Activated CD4-positive, alpha-beta memory T cell treated with anti-CD3 and anti-CD28 coated beads, Interleukin-2, amount 10 ng/mL, durations not matched to agents 7 days and 5 days (primary cell): ENCODE measurements at places on chromosomes 11 and 22. TPM values are rescaled to one million over a fixed set of nuclear protein-coding genes. Genes with fewer than 3 reads are reported as not detected.

DNA sequence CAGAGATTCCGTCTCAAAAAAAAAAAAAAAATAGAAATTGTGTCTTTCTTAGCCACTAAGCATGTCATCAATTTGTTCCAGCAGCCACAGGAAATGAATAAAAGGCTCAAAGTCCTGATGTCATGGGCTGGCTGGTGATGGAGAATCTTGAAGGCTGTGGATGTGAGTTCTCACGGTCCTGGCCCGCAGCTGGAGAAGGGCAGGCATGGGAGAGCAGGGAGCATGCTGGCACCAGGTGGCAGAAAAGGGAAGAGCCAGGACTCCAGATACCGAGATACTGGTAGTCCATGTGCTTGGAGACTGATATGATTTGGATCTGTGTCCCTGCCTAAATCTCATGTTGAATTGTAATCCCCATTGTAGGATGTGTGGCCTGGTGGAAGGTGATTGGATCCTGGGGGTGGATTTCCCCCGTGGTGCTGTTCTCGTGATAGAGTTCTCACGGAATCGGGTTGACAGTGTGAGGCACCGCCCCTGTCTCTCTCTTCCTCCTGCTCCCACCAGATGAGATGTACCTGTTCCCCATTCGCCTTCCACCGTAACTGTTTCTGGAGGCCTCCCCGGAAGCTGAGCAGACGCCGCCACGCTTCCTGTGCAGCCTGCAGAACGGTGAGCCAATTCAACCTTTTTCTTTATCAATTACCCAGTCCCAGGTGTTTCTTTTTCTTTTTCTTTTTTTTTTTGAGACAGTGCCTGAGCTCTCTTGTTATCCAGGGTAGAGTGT is 18.1 kb downstream of the MRGPRD start:
- peak; percentile 44 for DNase-seq
- peak overlapping the region; percentile 33 for H3K4me3 ChIP-seq
- no peaks in the 10 kb centered on the region for H3K27me3 ChIP-seq
- peaks cover 15% of the 10 kb centered on the region for H3K36me3 ChIP-seq
- peaks cover 31% of the 10 kb centered on the region for H3K4me1 ChIP-seq
- peak overlapping the region; percentile 81 for H3K27ac ChIP-seq

DNA sequence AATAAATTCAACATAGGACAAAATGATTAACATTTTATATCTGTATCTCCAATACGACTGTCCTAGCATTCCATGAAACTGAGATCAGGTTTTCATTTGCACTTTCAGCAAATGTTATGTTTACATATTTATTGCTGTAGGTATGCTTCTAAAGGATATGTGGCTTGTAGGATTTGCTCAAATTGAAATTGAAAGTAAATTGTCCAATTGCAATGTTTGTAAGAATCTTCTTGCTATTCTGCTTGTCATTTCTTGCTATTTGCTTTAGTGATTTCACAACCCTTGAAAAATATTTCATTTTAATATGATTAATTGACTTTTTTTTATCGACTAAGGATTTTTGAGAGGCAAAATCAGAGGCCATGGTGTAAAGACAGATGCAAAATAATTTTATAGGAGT is 904.2 kb upstream of the RAG2 start:
- no peaks in the 10 kb centered on the region for H3K36me3 ChIP-seq
- no peaks in the 10 kb centered on the region for H3K4me1 ChIP-seq
- no peak overlapping the region for H3K4me3 ChIP-seq
- no peak for DNase-seq
- H3K27me3 ChIP-seq: no peaks in the 10 kb centered on the region

DNA sequence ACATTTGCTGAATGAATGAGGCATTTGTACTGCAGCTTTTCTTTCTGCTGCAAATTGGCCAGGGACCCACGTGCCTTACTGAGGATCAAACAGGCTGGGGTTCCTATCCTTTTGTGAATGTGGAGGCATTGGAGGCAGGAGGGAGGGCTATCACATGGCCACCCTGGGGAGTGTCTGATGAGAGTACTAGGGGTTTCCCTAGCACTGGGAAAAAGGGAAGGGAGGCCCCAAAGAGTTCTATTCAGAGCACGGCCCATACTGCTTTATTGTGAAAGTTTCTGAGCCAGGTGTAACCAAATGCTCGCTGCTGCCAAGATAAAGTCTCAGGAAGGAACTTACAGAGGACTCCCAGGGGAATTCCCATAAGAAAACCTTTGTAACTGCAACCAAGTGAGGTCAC is 78.4 kb upstream of the ANO1 start:
- H3K36me3 ChIP-seq: no peaks in the 10 kb centered on the region
- DNase-seq: no peak
- H3K4me3 ChIP-seq: no peak overlapping the region
- no peak overlapping the region for H3K27ac ChIP-seq

DNA sequence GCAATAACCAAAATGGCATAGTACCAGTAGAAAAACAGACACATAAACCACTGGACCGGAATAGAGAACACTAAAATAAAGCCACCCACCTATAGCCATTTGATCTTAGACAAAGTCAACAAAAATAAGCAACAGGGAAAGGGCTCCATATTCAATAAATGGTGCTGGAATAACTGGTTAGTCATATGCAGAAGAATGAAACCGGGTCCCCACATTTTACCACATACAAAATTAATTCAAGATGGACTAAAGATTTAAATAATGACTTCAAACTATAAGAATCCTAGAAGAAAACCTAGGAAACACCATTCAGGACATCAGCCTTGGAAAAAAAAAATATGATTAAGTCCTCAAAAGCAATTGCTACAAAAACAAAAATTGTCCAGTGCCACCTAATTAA is 30.1 kb upstream of the NOX4 start:
- H3K4me3 ChIP-seq: no peak overlapping the region
- H3K27ac ChIP-seq: no peak overlapping the region
- DNase-seq: no peak
- H3K36me3 ChIP-seq: no peaks in the 10 kb centered on the region

- DNase-seq: no peak
- no peak overlapping the region for H3K27ac ChIP-seq
- no peaks in the 10 kb centered on the region for H3K4me1 ChIP-seq
- H3K36me3 ChIP-seq: no peaks in the 10 kb centered on the region
- peaks cover 10% of the 10 kb centered on the region for H3K27me3 ChIP-seq
Observed at GRCh38 chr11:11036185-11036847, 178.5 kb upstream of the ZBED5 start.

Gene FZD4
- 0.13 TPM for total RNA-seq

Gene NRXN2
- total RNA-seq: 0.08 TPM

DNA sequence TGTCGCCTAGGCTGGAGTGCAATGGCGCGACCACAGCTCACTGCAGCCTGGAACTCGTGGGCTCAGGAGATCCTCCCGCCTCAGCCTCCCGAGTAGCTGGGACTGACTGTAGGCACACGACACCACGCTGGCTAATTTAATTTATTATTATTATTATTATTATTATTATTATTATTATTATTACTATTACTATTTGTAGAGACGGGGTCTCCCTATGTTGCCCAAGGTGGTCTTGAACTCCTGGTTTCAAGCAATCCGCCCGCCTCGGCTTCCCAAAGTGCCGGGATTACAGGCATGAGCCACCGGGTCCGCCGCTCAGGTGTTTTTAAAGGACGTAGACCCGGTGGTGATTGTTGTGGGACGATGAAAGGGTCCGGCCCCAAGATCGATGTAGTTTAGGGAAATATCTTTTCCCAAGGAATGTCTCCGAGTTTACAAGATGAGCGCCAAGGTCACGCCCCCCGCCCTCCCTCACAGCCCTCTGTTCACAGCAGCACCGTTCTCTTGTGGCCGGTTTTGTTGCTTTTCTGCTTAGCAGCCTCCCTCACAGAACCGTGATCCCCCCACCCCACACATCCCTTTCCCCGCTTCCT is 728 bp upstream of the POGLUT3 start:
- no peak for DNase-seq
- H3K27ac ChIP-seq: peak overlapping the region; percentile 88
- H3K36me3 ChIP-seq: peaks cover 17% of the 10 kb centered on the region
- no peaks in the 10 kb centered on the region for H3K27me3 ChIP-seq
- peaks cover 31% of the 10 kb centered on the region for H3K4me1 ChIP-seq
- peak overlapping the region; percentile 83 for H3K4me3 ChIP-seq

DNA sequence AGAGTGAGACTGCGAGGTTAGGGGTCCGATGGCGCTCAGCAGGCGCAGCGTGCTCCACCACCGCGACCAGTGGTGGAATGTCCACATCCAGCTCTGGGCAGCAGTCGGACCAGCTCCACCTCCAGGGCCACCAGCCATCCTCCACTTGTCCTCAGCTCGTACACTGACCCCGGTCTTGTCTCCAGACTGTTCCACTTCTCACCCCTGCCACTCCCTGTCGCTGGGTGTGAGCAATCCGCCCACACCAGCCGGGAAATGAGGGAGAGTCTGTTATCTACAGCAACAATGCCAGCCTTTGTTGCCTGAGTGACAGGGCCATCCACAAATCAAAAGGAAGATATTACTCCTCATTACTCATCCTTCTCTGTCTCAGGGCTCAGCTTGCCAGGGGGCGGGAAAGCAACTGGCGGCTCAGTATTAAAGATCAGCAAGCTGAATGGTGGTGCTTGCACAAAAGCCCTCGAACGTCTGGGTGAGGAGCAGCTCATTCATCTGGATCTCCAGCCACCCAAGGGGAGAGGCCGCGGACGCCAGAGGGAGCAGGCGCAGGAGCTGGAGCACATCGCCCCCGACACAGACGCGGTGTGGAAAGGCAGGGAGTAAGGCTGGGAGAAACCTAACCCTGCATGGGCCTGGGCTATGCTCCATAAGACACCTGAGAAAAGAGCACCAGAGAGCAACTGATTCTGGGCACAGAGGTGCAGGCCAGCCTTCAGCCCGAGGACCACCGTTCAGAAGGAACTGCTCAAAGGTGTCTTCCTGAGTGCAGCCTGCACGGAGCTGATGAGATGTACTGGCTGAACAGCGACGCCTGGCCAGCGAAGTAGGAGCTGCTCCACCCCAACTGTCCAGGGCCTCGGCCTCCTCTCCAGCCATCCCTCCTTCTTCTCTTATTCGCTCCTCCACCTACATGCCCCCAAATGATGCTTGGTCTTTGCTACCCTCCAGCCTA is 21.9 kb downstream of the IGSF9B start:
- no peak overlapping the region for H3K4me3 ChIP-seq
- H3K36me3 ChIP-seq: peaks cover 61% of the 10 kb centered on the region
- H3K27me3 ChIP-seq: no peaks in the 10 kb centered on the region
- peaks cover 20% of the 10 kb centered on the region for H3K4me1 ChIP-seq
- H3K27ac ChIP-seq: no peak overlapping the region

DNA sequence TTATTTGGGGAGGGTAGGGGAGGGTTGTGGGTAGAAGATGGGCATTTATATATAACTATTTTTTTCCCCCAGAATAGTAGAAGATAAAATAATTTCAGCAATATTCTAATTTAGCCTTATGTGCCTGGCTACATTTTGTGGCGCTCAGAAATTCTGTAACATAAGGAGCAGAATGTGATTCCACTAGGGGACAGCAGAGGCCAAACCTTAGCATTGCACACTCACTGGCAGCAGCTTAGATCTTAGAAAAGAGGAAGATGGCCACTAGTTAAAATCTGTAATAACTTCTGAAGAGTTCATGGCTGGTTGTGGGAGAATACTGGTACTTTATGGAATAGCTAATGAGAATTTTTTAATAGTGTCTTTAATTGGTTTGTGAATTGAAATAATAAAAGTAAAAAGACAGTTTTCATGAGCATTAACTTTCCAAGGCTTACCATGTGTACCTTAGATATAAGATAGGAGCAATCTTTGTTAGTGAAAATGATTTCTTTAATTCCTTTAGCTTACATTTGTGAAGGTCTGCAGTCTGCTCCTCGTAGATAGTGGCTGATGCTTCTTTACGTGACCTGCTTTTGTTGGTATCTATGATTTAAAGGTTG is 33.1 kb downstream of the DDX10 start:
- no peaks in the 10 kb centered on the region for H3K27me3 ChIP-seq
- H3K36me3 ChIP-seq: peaks cover 11% of the 10 kb centered on the region
- H3K4me1 ChIP-seq: no peaks in the 10 kb centered on the region
- H3K4me3 ChIP-seq: no peak overlapping the region

Gene SELENOM
- 2.3 TPM for total RNA-seq

- peak overlapping the region; percentile 77 for H3K27ac ChIP-seq
- H3K27me3 ChIP-seq: no peaks in the 10 kb centered on the region
- peaks cover 39% of the 10 kb centered on the region for H3K36me3 ChIP-seq
- peak; percentile 23 for DNase-seq
Observed at GRCh38 chr22:41862530-41863266, 29.8 kb downstream of the SREBF2 start.

DNA sequence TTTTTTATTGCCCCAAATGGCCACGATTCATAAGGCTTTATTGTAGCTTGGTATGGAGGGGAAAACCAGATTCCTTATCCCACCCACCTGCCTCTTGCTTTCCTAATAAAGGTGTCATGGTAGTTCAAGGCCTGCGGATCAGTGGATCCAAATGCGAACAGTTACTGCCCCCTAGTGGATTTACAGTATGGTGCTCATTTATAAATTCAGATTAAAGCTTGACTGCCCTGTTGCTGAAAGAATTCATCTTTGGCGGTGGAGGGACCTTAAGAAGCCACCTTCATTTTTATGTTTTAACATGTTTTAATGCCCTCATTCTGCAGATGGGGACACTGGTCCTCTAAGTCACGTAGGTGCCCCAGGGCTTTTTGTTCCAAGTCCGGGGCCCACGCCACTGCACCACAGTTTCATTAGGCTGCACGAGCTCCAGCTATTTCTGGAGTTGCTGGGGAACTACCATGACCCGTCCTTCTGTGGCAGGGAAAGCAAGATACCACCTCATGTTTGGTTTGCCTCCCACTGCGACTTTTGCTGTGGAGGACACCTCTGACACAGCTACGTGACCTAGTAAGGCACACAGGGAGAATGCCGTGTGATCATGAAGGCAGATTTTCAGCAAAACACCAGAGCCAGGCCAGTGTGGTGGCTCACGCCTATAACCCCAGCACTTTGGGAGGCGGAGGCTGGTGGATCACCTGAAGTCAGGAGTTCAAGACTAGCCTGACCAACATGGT is 15.6 kb upstream of the INCENP start:
- H3K4me3 ChIP-seq: no peak overlapping the region
- H3K36me3 ChIP-seq: no peaks in the 10 kb centered on the region
- peak; percentile 40 for DNase-seq

Gene OR2D2
- total RNA-seq: not detected

DNA sequence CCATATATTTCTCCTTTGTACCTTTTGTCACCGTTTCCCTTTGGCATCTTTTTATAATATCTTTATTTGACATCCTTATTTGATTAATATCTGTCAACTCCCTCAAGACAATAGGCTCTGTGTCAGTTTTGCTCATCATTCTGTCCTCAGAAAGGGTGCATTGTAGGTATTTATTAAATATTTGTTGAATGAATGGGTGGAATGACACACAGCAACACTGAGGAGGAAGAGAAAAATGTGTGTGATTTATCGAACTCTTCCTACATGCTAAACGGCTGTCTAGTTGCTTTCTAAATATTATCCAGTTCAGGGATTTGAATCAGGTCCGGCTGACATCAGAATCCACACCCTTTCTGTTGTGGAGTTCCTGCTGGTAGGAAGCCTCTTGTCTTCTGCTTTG is 98.2 kb downstream of the NAV2 start:
- DNase-seq: no peak
- no peaks in the 10 kb centered on the region for H3K4me1 ChIP-seq
- no peak overlapping the region for H3K27ac ChIP-seq

Gene MMP13
- total RNA-seq: not detected

Gene C11orf21
- total RNA-seq: 66.0 TPM

Gene GAB2
- total RNA-seq: 51.8 TPM
